Thyroid gland (tissue), 4 donors: ENCODE measurements at places on chromosomes 2 and 18. TPM values are rescaled to one million over a fixed set of nuclear protein-coding genes. Genes with fewer than 3 reads are reported as not detected.

GRCh38 chr2:100679211-100679610 is 116.4 kb downstream of the PDCL3 start:
- no peak overlapping the region for H3K27ac ChIP-seq
- H3K4me3 ChIP-seq, result no peak overlapping the region
- H3K4me1 ChIP-seq, result no peaks in the 10 kb centered on the region
- H3K36me3 ChIP-seq, result no peaks in the 10 kb centered on the region
- DNase-seq, result no peak

DNA sequence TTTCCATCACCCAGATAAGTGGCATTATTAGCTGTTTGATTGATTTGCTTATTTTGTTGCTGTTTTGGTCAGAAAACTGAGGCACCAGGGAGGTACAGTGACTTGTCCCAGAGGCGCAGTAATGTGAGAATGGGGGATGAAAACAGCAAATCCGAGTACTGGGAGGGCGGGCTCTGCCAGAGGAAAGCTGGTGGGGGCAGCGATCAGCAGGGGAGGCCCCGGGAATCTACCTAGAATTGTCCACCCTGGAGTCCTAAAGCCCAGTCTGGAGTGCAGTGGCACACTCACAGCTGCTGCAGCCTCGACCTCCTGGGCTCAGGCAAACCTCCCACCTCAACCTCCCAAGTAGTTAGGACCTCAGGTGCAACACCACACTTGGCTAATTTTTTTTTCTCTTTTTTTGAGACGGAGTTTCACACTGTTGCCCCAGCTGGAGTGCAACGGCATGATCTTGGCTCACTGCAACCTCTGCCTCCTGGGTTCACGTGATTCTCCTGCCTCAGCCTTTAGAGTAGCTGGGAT is 17.0 kb upstream of the PTMA start:
- H3K4me3 ChIP-seq, result no peak overlapping the region
- H3K27ac ChIP-seq, result no peak overlapping the region
- no peak for DNase-seq
- no peaks in the 10 kb centered on the region for H3K36me3 ChIP-seq
- peaks cover 3% of the 10 kb centered on the region for H3K4me1 ChIP-seq

MC2R gene
- total RNA-seq, result not detected

DNA sequence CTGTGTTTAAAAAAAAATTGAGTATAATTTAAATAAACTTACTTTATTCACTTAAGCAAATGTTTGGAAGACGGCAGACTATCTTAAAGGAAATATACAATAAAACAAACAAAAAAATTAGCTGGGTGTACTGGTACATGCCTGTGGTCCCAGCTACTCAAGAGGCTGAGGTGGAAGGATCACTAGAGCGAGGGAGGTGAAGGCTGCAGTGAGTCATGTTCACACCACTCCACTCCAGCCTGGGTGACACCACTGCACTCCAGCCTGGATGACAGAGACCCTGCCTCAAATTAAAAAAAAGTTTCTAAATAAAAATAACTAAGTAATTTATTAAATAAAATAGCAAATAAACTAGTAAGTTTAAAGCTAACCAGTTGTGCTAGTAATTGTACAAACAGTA is 7.5 kb downstream of the PUM2 start:
- H3K27ac ChIP-seq, result no peak overlapping the region
- no peaks in the 10 kb centered on the region for H3K27me3 ChIP-seq
- DNase-seq, result no peak
- H3K4me1 ChIP-seq, result peaks cover 36% of the 10 kb centered on the region

DNA sequence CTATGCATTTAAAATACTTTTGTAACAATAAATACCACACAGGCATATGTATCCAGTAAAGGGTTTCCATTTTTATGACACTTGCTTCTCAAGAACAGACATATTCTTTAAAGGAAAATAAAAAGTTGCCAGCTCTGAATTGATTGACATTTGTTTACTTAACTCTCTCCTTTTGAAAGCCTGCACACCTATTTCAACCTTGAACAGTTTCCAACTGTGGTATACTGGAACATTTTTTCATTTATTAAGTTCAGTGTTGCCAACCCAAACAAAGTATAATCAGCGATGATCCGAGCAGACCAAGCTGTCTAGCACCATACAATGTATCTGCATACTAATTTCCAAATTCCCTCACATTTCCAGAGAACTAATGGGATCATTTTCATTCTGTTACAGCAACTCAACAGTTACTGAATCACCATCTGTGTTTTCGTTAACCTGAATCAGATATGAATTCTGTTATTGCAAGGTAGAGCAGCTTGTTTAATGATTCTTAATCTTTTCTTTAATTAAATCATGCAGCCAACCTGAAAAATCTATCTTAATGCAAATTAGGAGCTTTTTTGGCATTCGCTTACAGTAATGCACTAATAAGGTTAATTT is 725.5 kb upstream of the ZEB2 start:
- no peak overlapping the region for H3K4me3 ChIP-seq
- H3K4me1 ChIP-seq, result no peaks in the 10 kb centered on the region
- no peak overlapping the region for H3K27ac ChIP-seq
- no peaks in the 10 kb centered on the region for H3K36me3 ChIP-seq
- no peaks in the 10 kb centered on the region for H3K27me3 ChIP-seq

DNA sequence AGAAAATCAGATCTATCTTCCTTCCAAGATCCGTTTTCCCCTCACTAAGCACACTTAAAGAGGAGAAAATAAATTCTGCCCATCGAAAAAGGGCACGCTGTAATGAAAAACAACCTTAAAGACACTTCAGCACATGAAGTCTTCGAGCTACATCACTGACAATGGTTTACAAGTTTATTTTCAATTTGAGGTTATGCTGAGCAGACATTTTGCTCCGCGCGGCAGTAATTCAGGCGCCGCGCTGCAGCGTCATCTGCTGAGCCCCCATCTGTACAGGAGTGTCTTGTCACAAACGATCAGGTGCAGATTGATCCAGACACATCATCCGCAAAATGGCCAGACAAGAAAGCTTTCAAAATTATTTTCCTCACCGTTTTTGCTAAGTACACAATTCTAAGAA is 341.7 kb downstream of the STK39 start:
- H3K4me3 ChIP-seq, result no peak overlapping the region
- H3K36me3 ChIP-seq, result no peaks in the 10 kb centered on the region
- no peaks in the 10 kb centered on the region for H3K4me1 ChIP-seq
- H3K27me3 ChIP-seq, result no peaks in the 10 kb centered on the region
- no peak for DNase-seq

FAM210A gene
- 11.3 TPM for total RNA-seq

GRCh38 chr2:27407798-27408491 is 1.4 kb downstream of the PPM1G start:
- no peaks in the 10 kb centered on the region for H3K36me3 ChIP-seq
- H3K27me3 ChIP-seq, result no peaks in the 10 kb centered on the region
- DNase-seq, result peak; percentile 18
- no peak overlapping the region for H3K4me3 ChIP-seq

DNA sequence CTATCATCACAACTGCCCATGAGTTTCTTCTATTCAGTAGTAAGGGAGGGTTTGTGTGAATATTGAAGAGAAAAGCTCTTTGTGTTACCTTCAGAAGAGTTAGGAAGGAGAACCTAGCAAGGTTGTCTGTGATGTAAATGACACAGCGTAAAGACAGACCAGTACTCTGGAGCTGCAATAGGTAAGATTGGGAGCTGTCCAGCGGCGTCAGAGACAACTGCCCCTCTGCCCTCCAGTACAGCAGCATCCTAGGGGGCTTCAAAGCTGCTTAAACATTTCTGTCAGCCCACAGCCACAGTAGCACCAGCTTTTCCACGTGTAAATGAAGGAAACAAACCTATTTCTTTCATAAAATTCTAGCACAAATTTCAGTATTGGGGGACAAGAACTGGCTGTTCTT is 34.5 kb downstream of the NYAP2 start:
- H3K27me3 ChIP-seq, result no peaks in the 10 kb centered on the region
- H3K27ac ChIP-seq, result no peak overlapping the region
- no peaks in the 10 kb centered on the region for H3K36me3 ChIP-seq
- H3K4me1 ChIP-seq, result peaks cover 5% of the 10 kb centered on the region
- no peak for DNase-seq
- no peak overlapping the region for H3K4me3 ChIP-seq

GRCh38 chr2:160269803-160270570 is 69.9 kb upstream of the ITGB6 start:
- H3K27me3 ChIP-seq, result no peaks in the 10 kb centered on the region
- H3K27ac ChIP-seq, result peak overlapping the region; percentile 99
- peaks cover 2% of the 10 kb centered on the region for H3K36me3 ChIP-seq
- H3K4me3 ChIP-seq, result no peak overlapping the region
